Activated CD8-positive, alpha-beta memory T cell treated with anti-CD3 and anti-CD28 coated beads for 1 hour (primary cell): ENCODE measurements at places on chromosomes 6 and 20.
A peak's percentile ranks its signal among the peaks of the same experiment; 100 is the strongest.

DNA sequence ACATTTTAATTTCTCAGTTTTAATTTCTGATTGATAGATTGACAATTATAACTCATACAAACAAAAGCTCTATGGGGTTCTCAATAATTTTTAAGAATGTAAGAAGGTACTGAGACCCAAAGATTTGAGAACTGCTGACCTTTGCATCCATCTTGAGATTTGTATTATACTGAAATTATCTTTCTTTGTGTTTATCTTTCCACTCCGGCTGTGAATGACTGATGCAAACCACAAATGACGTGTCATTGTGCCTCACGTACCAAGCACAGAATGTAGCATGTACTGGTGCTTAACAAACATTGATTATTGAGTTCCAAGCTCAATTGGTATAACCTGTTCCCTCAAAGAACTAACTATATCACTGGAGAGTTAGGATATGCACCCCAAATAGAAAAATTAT is 152.1 kb upstream of the SMLR1 start:
- no peak for DNase-seq

DNA sequence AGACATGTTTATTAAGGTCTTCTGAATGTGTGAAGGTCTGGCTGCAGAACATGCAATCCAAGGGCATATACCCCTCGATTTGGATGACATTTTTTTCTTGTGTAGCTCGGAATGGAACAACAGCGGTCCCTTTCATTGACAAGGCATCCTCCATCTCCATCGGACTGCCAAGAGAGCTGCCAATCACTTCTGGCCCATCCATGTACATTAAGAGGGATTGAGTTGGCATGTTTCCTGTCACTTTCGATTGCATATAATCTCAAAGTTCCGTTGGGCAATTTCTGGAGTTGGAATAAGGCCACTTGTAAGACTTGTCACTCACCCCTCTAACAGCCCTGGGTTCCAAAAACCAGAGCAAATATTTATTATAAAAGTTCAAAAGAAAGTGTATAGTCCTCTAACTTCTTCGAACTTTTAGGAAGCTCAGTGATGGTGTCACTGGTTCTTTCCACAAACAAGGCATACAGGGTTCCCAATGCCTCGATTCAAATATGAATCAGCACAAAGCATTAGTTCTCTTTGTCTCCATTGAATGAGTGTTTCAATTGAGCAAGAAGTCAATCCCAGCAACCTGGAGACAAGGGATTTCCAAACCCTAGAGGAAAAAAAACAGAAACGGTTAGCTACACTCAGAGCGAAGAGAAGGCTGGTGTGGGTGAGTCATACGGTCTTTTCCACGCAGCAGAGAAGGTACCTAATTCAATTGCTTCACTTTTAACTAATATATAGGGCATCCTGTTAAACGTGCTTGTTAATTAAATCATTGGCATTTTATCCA is 10.9 kb downstream of the ZNF217 start:
- no peak for DNase-seq

GRCh38 chr6:25173951-25174474 is 105.2 kb upstream of the CARMIL1 start:
- DNase-seq = no peak

- no peak for DNase-seq
These were observed 4.5 kb downstream of the SNAI1 start for GRCh38 chr20:49987015-49987867.

DNA sequence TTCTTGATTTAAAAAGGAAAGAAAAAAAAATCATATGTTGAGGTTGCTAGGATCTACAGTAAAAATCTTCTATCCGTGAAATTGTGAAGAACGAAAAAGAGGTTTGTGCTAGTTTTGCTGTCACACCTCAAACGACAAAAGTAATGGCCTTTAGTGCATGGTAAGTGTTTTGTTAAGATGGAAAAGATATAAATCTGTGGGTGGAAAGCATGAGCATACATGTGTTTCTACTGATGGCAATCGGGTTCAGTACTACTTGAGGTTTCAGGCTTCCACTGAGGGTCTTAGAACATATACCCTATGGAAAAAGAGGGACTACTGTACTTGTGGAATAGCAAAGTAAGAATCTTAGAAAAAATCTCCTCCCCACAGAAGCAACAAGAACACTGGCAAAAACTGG is 58.0 kb downstream of the AHI1 start:
- DNase-seq = no peak

- DNase-seq = no peak
These were observed 47.6 kb upstream of the NOTCH4 start for GRCh38 chr6:32271429-32271828.

- DNase-seq = no peak
These were observed 40.1 kb upstream of the PTCHD4 start for GRCh38 chr6:48151142-48151541.

- DNase-seq = no peak
These were observed 282.1 kb upstream of the BMP2 start for GRCh38 chr20:6485351-6485750.

DNA sequence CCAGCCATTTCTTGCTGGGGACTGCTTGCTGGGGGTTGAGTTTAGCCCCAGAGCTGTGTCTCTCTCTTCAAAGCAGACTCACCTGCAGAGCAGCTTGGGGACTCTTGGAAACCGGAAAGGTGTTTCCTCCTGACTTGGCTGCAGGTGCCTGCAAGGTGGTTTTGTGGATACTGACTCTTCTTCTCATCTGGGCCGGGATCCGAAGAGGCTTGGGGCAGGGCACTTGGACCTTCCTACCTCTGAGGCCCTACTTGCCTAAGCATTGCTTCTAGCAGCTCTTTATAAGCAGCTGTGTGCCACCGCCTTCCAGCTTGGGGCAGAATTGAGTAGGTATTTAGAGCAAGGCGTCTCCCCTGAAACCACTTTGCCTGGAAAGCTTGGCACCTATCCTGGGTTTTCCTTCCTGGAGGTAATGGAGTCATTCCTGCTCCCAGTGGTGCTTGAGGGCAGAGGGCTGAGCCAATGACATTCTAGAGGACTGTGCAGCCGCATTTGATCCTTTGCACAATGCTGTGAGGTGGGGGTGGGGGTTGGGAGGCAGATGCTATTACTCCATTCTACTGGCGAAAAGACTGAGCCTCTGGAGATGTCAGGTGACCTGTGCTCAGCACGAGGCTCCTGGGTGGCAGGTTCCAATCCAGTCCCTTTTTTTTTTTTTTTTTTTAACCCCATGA is 3.4 kb upstream of the CTSZ start:
- DNase-seq = no peak

GRCh38 chr20:41510847-41511450 is 107.2 kb downstream of the CHD6 start:
- DNase-seq = no peak

DNA sequence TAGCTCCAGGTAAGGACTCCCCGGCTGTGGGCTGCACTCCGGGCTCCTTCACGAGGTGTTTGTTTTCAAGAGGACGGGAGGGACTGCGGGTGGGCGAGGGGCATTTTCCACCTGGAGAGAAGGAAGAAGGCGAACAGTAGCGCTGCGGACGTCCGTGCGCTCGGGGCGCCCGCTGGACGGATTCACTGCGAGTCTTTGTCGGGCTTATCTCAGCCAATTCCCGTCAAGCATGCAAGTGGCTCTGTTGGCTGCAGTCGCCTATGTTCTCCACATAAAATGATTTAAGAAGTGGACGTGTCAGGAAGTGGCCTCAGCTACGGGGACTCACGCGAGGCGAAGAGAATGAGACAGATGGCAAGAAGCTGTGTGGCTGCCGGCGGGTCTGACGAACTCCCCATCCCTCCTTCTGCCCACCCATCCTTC is 332 bp downstream of the GRIK2 start:
- no peak for DNase-seq

DNA sequence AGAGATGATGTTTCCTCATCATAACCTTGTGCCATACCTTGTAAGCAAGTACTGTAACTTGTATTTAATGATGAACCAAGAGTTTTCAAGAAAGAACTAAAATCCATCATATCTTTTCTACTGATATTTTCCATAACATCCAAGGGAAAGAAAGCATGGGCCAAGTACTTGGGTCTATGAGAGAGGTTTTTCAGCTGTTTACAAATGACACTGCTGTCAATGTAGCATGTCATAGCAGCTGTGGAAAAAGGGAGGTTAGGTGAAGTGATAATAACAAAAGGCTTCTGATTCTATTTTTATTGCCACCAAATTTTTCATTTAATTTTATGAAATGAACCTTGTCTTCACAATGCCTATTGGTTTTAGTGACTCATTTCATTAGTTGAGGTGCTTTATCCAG is 482.3 kb downstream of the LMBRD1 start:
- DNase-seq = no peak

GRCh38 chr6:31272436-31272835 is 544 bp upstream of the HLA-C start:
- no peak for DNase-seq

DNA sequence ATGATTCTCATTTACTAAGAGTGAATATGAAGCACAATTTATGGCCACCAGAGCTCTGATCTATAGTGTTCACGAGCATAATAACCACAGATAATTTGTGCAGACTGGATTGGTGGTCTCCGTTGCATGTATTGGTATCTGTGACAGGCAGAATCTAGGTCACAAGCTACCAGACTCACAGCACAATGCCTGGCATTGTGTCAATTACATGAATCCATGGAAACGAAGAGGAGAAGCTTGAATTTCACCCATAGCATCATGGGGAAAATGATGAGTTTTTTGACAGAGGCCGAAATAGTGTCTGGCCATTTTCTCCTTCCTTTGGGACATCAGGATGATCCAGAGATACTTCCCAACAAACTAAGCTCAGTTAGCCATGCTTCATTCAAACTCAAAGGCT is 52.3 kb upstream of the TMEM170B start:
- DNase-seq = no peak

GRCh38 chr20:35243317-35243716 is 16.8 kb downstream of the MMP24 start:
- DNase-seq = no peak

DNA sequence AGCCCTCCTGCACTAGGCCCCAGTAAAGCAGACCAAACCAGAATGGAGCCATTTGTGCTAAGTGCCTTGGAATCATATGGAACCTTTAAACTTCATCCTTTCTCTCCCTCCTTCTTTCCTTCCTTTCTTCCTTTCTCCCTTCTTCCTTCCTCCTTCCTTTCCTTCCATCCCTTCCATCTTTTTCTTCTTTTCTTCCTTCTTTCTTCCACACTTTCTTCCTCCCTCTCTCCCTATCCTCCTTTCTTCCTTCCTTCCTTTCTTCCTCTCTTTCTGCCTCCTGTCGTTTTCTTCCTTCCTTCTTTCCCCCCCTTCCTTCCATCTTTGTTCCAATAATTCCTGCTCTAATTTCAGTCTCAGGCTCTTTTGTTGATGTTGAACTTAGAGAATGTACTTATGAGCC is 11.2 kb upstream of the SFT2D1 start:
- no peak for DNase-seq

DNA sequence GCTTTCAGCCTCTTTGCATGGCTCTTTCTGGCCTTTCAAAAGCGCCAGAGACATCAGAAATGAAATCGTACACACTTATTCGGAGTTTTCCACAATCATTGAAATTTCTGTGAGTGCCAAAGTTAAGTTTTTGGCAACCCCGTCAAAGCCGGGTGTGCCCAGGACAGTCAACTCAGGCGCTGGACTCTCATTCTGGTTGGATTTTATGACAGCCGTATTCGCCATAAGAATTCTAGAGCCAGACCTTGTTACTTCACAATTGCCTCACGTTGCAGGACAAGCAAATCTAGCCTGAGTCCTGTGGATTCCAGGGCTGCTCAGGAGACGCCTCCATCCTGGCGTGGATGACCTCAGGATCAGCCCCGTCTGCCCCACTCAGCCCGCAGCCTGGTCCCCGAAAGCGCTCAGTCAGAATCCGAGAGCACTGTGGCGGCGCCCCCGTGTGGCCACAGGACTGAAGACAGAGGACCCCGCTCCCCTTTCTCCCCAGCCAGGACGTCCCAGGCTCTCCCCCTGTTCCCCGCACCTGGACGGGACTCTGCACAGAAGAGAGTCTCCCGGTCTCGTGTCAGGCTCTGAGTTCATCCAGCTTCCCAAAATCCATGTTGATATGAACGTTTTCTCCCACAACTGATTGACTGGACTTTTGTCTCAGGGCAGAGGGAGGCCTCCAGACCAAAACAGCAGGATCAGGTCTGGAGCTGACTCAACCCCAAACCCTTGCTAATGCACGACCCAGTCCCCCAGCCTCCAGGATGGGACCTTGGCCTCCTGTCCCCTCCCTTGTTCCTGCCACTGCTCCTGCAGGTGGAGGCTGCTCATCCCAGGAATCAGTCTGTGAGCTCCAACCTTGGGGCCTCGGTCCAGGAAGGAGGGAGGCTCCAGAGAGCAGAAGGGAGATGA is 38.2 kb downstream of the MICA start:
- peak; percentile 69 for DNase-seq

- no peak for DNase-seq
These were observed 648 bp downstream of the COL19A1 start for GRCh38 chr6:69866770-69867638.

GRCh38 chr6:136790411-136791295 is 1.6 kb downstream of the MAP3K5 start:
- DNase-seq = no peak

- no peak for DNase-seq
These were observed 36.4 kb downstream of the DACT2 start for GRCh38 chr6:168282985-168283685.

- no peak for DNase-seq
These were observed 420.6 kb downstream of the COL12A1 start for GRCh38 chr6:74785236-74785635.

- DNase-seq = no peak
These were observed 28.9 kb upstream of the CD83 start for GRCh38 chr6:14088600-14089192.
